ENCODE measurements at places on chromosomes 4 and X.

GRCh38 chrX:87621697-87622096, 104.1 kb downstream of the KLHL4 start:
- no peak for DNase-seq

- no peak for DNase-seq
Observed at GRCh38 chr4:119097282-119097900, 38.2 kb upstream of the MYOZ2 start.

DNA sequence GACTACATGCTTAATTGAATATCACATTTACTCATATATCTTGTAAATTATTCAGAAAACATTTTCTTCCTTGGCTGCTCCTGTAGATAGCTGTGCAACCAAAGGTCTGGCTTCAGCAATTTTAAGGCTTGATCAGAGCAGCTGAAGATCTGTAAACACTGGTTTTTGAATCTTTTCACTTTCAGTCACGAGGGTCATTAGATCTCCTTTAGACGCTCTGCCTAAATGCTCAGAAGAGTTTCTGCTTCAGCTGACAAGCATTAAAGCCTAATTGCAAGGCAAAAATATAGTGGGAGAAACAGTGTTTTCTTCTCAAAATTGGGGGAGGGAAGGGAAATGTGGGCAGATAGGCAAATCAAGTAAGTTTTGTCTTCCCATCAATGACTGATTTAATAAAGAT, 25.7 kb downstream of the TRPC5 start:
- no peak for DNase-seq

- DNase-seq, result no peak
Observed at GRCh38 chr4:122658818-122659295, 38.0 kb upstream of the IL21 start.

- DNase-seq, result no peak
Observed at GRCh38 chrX:153565996-153566580, 32.9 kb downstream of the CCNQ start.

DNA sequence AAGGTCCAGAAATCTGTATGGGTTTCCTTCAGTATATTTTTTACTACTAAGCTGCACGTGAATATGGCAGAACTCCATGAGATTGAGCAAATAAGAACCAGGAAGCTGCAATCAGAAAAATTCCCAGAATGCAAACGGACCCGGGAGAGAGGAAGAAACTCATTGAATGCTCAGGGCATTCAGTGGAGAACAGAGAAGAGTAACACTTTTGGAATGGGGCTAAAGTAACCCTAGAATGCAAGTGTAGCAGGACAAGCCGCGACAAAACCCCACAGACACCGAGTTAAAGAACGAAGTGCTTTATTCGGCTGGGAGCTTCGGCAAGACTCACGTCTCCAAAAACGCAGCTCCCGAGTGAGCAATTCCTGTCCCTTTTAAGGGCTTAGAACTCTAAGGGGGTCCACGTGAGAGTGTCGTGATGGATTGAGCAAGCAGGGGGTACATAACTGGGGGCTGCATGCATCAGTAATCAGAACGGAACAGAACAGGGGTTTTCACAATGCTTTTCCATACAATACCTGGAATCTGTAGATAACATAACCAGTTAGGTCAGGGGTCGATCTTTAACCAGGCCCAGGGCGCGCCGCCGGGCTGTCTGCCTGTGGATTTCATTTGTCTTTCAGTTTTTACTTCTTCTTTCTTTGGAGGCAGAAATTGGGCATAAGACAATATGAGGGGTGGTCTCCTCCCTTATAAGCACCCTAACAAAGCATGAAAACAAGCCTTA, 56.4 kb downstream of the RAB28 start:
- DNase-seq, result no peak

DNA sequence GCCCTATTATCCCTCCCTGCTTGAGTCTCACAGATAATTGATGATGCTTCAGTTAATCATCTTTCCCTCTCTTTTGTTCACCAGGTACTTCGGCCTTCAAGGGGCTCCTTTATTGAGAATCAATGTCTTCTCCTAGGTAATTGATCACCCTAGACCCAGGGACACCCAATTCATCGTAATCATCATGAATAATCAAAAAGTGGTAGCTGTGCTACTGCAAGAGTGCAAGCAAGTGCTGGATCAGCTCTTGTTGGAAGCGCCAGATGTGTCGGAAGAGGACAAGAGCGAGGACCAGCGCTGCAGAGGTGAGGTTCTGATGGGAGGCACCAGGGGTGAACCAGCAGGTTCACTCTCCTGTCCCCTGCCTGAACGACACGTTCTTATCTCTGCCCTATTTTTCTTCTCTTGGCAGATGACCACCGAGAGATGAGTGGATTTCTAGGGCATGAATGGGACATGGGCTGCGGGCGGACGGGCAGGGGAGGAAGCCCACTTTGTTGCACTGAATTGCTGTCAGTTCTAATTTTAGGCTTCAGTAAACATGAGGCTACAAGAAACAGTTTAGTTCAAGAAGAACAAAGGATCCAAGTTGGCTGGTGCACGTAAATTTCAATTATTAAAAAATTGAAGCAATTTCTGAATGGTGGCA, 80.5 kb downstream of the ALPK1 start:
- DNase-seq, result no peak

GRCh38 chr4:15031197-15031596, 28.9 kb downstream of the CPEB2 start:
- no peak for DNase-seq

DNA sequence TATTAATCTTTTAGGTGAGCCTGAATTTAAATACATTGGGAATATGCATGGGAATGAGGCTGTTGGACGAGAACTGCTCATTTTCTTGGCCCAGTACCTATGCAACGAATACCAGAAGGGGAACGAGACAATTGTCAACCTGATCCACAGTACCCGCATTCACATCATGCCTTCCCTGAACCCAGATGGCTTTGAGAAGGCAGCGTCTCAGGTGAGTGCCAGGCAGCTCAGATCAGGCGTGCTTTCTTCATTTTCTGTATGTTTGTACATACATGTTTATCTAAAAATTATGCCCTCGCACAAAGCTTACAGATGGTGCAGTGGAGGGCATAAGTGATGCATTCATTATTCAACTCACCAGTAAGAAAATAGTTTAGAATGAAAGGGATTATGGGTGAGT, 85.6 kb downstream of the CPE start:
- no peak for DNase-seq

- DNase-seq, result no peak
Observed at GRCh38 chr4:111506706-111507105, 638.5 kb upstream of the FAM241A start.

DNA sequence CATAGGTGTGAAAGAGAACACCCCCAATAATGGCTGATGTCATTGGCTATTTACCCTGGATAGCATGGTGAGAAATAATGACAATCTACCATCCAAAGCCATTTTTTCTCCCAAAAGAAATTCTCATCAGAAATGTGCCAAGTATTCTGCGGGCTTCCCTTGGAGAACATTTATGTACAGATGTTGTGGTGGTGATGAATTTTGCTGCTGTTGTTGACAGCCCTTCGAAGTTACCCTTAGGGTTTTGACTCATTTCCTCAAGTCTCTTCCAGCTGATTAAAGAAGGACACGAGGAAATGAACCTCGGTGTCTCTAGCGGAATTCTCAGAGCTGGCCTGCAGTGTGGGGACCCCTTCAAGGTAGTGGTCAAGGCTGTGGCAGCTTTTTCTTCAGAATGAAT, 3.4 kb downstream of the KIT start:
- DNase-seq, result no peak

DNA sequence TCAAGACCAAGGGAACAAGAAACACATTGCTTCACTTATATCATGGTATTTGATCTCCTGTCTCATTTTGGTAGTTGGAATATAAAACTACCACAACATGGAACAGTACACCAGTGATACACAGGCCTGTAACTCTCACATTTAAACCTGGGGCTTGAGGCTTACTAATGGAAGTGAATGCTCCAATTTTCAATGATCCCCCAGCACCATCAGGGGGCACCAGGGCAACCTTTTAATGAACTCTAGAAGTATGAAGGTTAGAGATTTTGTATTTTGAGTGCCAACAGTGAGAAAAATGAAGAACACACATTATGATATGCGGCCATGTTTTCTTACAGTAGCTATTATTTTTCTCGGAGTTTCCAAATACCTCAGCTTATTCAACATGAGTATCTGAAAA, 50.7 kb downstream of the C4orf33 start:
- DNase-seq, result no peak

Measured in CD4-positive, alpha-beta T cell (primary cell).